ENCODE measurements at places on chromosomes 1 and 21. TPM values are rescaled to one million over a fixed set of nuclear protein-coding genes. Genes with fewer than 3 reads are reported as not detected.

Gene PADI3
- total RNA-seq: not detected

Gene SOX13
- 0.71 TPM for total RNA-seq

Gene OR6N2
- total RNA-seq: not detected

Gene RNF223
- total RNA-seq: not detected

Gene SPRR2A
- total RNA-seq: not detected

Gene MSH4
- 0.60 TPM for total RNA-seq

- H3K4me3 ChIP-seq: no peak overlapping the region
- no peaks in the 10 kb centered on the region for H3K27me3 ChIP-seq
- H3K36me3 ChIP-seq: no peaks in the 10 kb centered on the region
- no peaks in the 10 kb centered on the region for H3K4me1 ChIP-seq
These were observed 1.3 kb downstream of the C8B start for GRCh38 chr1:56964349-56965017.

GRCh38 chr1:107677697-107678096, 287.3 kb downstream of the VAV3 start:
- H3K27me3 ChIP-seq: no peaks in the 10 kb centered on the region
- no peak overlapping the region for H3K27ac ChIP-seq
- H3K4me1 ChIP-seq: no peaks in the 10 kb centered on the region
- no peak overlapping the region for H3K4me3 ChIP-seq
- H3K36me3 ChIP-seq: no peaks in the 10 kb centered on the region
- DNase-seq: no peak

DNA sequence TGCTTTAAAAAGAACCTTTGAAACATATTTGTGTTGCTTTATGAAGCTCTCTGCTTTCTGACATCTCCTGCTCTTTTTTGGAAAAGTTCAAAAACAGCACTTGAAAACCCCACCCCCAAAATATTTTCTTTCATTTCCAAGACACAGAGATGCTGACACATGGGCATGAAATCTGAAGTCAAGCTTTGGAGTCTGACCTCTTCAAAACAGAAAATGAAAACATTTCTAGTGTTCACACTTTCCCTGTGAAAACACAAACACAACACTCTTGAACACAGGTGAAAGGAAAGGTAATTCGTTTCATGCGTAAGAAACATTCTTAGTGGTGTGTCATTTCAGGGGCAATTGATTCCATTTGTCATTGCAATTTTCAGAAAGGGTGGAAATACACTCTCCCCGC, 10.8 kb downstream of the NGF start:
- H3K27me3 ChIP-seq: peaks cover 4% of the 10 kb centered on the region
- H3K36me3 ChIP-seq: no peaks in the 10 kb centered on the region
- no peak overlapping the region for H3K27ac ChIP-seq
- no peak overlapping the region for H3K4me3 ChIP-seq
- no peaks in the 10 kb centered on the region for H3K4me1 ChIP-seq

DNA sequence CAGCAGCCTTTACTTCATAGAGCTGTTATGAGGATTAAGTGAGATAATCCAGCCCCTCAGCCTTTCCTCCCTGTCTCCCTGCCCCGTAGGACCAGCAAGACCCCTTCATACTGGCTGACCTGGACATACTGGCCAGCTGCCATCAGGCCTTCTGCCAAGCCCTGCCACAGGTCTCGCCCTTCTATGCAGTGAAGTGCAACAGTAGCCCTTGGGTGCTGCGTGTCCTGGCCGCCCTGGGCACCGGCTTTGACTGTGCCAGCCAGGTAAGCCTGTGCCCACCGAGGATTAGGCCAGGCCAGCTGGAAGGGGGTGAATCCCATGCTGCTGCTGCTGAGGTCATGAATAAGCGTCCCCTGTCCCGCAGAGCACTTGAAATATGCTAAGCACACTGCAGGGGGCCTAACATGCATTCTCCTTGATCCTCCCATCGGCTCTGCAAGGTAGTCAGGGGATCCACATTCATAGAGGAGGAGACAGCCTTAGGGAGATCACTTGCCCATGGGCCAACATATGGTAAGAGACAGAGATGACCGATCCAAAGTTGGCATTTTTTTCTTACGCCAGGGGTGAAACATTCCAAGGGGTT, 73.3 kb upstream of the TINAGL1 start:
- no peak overlapping the region for H3K4me3 ChIP-seq
- DNase-seq: no peak
- no peak overlapping the region for H3K27ac ChIP-seq

DNA sequence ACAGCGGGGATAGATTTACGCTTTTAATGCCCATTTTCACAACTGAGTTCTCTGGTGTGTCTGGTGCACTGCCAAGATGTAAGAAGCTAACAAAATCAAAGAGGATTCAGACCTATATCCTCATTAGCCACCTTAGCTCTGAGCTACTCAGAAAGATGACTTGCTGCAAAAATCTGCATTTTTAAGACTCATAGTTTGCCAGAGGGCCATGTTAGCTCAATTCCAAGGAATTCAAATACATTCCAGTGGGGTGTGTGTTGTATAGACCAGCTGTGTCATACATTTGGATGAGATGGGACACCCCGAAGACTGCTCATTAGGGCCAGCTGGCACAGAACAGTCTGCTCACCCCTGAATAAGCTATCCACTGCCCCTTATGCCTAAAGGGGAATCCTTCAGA, 8.9 kb downstream of the DENND2D start:
- no peaks in the 10 kb centered on the region for H3K27me3 ChIP-seq
- H3K27ac ChIP-seq: peak overlapping the region; percentile 24
- H3K4me3 ChIP-seq: no peak overlapping the region
- peaks cover 84% of the 10 kb centered on the region for H3K4me1 ChIP-seq
- no peak for DNase-seq

DNA sequence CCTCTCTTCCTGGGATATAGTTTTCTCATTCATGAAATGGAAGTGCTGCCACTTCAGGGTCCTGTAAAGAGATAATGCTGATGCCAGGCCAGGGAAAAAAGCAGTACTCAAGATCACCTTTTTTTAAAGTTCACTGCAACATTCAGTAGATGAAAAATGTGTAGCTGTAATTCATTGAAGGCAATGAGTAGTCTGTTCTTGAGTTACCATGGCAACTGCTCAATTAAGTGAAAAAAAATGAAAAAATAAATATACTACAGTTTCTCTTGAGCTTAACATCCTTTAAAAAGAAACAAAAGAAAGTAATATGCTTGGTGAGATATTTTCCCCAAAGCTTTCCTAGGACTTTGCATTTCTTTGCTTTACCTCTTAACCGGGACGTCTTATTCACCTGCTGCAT, 183.3 kb downstream of the AK5 start:
- no peaks in the 10 kb centered on the region for H3K27me3 ChIP-seq
- H3K4me1 ChIP-seq: no peaks in the 10 kb centered on the region
- H3K27ac ChIP-seq: no peak overlapping the region
- DNase-seq: no peak
- H3K36me3 ChIP-seq: no peaks in the 10 kb centered on the region

GRCh38 chr1:167491586-167492461, 26.5 kb downstream of the CD247 start:
- peak overlapping the region; percentile 91 for H3K27ac ChIP-seq
- no peak for DNase-seq
- peaks cover 83% of the 10 kb centered on the region for H3K4me1 ChIP-seq
- H3K27me3 ChIP-seq: no peaks in the 10 kb centered on the region
- peaks cover 88% of the 10 kb centered on the region for H3K36me3 ChIP-seq
- H3K4me3 ChIP-seq: peak overlapping the region; percentile 72

DNA sequence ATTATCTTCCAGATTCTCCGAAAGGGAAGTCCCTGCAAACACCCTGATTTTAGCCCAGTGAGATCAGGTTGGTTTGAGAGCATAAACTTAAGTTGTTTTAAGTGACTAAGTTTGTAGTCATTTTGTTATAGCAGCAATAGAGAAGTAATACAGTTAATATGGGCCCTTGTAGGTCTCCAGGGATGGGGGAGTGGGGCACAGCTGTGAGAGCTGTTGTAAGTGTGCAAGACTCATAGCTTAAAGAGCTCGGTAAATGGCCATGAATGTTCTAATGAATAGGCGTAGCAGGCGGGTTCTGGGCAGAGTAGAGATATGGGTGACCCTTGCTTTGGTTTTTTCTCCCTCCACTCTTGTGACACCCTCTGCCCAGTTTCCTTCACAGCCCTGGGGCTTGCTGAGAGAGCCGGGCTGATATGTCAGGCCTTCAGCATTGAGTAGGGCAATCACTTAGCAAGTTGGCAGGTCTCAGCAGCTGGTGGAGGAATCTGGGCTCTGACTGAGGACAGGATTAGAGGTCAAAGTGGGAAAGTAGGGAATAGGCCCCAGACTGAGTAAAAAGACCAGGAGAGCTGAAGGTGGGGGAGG, 16.0 kb upstream of the ID3 start:
- no peak overlapping the region for H3K27ac ChIP-seq
- no peak overlapping the region for H3K4me3 ChIP-seq
- peaks cover 27% of the 10 kb centered on the region for H3K4me1 ChIP-seq

DNA sequence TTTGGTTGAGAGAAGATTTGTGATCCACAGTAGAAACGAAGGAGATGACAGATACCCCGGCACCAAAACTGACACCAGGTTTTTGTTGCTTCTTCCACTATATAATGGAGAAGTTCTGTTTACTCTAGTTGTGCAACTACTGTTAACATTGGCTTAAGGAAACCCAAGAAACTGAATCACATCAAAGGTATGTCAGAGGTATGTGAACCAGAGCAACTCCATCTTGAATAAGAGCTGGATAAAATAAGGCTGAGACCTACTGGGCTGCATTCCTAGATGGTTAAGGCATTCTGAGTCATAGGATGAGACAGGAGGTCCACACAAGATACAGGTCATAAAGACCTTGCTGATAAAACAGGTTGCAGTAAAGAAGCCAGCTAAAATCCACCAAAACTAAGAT, 173.7 kb upstream of the CAMK1G start:
- H3K27me3 ChIP-seq: peaks cover 18% of the 10 kb centered on the region
- no peak overlapping the region for H3K27ac ChIP-seq
- no peak for DNase-seq
- no peak overlapping the region for H3K4me3 ChIP-seq

DNA sequence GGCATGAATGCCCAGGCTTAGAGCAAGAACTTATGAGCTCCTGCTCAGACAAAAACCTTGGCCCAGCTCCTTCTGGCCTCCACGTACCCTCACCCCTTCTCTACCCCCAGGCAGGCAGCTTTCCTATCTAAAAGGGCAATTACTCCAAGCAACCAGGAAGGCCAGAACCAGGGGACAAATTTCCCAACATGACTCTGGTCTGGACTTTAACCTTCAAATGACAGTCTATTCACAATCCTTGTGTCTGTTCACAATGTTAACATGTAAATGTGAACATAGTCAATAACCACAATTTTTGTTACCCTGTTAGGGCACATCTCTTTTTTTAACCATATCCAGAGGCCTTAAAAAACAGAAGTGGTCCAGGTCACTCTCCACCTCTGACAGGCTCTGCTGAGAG, 64.4 kb upstream of the LAPTM5 start:
- H3K4me1 ChIP-seq: peaks cover 18% of the 10 kb centered on the region
- no peak for DNase-seq
- no peak overlapping the region for H3K27ac ChIP-seq
- H3K27me3 ChIP-seq: peaks cover 64% of the 10 kb centered on the region
- no peaks in the 10 kb centered on the region for H3K36me3 ChIP-seq

GRCh38 chr1:223513309-223513708, 120.1 kb downstream of the CCDC185 start:
- DNase-seq: no peak
- H3K4me3 ChIP-seq: no peak overlapping the region
- H3K4me1 ChIP-seq: peaks cover 30% of the 10 kb centered on the region
- no peak overlapping the region for H3K27ac ChIP-seq

Measured in activated T-helper 2 cell treated with anti-CD3 and anti-CD28 coated beads, Interferon-gamma antibody, Interleukin-2, Interleukin-4, amounts not matched to agents 10 μg/mL and 5 μg/mL and 100 μg/mL, durations not matched to agents 14 hours and 24 hours and 36 hours (primary cell).